AG08396 (cell line): ENCODE measurements at places on chromosomes 5 and 9.
A peak's percentile ranks its signal among the peaks of the same experiment; 100 is the strongest.

- DNase-seq: no peak
Observed at GRCh38 chr5:134129411-134130238, 15.1 kb downstream of the TCF7 start.

DNA sequence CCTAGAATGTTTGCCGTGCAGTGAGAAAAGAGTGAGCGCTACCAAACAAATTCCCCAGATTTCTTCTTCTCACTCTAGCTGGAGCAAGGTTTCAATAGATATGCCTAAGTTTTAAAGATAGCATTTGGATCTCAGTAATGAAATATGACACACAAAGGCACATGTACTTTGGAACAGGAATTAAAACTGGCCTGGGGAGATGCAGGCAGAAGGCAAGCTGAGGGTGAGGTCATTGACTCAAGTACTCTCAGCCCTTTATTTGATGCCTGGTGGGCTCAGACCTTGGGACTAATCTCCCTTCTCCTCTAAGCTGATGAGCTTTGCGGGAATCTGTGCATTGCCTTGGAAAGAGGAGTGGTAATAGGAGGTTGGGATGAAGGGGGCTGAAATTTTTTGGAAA is 323.3 kb upstream of the SLC30A5 start:
- DNase-seq: no peak

DNA sequence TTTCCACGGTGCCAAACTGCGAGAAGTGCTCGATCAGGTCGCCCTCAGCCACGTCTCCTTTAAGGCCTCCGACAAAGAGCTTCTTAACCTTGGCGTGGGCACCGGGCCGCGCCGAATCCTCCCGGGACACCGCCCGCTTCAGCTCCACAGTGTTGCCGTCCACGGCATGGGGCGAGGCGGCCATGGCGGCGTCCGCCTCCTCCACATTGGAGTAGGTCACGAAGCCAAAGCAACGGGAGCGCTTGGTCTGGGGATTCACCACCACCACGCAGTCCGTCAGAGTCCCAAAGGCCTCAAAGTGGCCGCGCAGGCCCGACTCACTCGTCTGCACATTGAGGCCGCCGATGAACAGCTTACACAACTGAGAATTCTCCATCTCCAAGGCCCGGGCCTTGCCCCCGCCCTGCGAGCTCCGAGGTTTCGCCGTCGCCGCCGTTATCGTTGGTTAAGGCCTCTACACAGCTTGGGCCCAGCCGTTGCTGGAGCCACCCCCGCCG is 424 bp downstream of the HNRNPA0 start:
- DNase-seq: no peak

- no peak for DNase-seq
Observed at GRCh38 chr5:180138214-180138975, 66.8 kb upstream of the RNF130 start.

- DNase-seq: peak; percentile 22
Observed at GRCh38 chr9:14251154-14252071, 62.5 kb downstream of the NFIB start.

DNA sequence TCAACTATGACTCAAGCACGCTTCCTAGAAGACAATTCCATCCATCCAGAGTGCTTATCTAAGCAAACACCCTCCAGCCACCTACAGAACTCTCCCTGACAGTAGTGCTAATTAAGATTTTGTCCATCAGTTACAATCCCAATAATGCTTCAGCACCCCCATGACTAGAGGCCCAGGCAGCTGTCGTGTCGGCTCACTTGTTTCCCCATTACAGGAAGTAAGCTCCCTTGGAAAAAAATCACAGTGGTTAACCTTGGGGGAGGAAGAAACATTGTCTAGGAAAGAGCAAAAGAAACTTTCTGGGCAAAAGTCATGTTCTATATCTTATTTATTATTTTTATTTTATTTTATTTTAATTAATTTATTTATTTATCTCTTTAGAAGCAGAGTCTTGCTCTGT is 108.8 kb upstream of the LPAR1 start:
- no peak for DNase-seq

DNA sequence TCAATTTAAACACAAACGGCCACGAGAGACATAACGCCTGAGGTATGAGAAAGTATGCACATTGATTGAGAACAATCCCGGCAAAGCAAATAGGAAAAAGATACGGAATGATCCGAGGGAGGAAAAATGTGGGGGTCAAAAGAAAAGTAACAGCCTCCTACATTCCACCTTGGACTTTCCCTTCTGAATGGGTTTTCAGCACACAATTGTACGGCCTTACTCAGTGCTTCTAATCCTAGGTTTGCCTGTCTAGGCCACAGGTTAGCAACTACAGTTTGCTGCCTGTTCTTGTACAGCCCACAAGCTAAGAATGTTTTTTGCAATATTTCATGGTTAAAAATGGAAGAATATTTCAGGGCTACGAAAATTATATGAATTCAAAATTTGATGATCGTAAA is 46.2 kb upstream of the RNF20 start:
- no peak for DNase-seq

DNA sequence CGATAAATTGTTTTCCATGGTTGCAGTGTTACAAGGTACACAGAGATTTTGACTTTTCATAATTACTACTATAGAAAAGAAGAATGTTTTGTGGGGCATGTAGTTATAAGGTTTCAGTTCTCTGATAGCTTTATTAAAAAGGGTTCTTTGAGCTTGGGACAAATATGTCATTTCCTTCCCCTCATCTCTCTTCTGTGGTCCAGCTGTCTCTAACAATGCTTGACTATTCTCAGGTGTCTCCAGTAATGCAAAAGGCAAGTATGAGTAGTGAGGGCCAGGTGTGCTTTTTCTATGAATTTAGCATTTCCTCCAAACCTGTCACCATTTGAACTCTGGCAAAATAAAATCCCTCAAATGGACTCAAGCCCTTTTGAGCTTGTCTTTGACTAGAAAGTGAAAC is 84.3 kb downstream of the SLF1 start:
- no peak for DNase-seq

DNA sequence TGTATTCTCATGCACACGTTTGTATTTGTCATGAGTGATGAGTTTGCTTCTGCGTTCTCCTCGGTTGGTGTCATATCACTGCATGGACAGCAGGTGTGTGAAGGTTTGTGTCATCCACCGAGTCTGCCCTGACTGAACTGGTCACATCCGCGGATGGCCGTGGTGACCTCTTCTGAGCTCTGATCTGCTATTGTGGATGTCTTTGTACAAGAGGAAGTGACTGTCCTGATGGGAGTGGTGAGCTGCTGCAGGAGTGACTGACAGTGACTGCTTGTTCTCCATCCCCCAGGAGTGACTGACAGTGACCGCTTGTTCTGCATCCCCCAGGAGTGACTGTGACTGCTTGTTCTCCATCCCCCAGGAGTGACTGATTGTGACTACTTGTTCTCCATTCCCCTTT is 69.9 kb downstream of the EHMT1 start:
- no peak for DNase-seq

DNA sequence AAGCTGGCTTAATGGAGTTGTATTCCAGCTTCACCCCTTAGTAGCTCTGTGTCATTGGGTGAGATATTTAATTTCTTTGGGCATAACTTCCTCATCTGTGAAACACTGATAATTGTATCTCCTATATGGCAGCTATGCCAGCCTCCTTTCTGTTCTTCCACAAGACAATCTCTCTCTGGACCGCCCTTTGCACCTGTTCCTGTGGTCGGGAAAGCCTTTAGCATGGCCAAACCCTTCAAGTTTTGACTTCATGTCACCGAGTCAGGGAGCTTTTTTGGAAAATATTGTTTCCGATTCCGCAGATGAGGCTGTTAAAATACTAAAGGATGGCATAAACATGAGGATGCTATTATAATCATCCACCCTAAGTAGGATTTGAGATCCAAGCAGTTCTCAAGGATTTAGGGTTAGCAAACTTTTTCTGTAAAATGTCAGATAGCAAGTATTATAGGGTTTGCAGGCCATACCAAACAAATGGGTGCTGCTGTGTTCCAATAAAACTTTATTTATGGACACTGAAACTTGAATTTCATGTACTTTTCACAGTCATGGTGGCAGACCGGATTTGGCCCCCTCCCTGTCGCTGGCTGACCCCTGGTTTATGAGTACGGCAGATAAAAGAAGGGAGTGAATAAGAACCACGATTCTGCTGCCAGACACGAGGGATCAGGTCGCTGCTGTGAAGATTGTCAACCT is 695 bp upstream of the NDFIP1 start:
- no peak for DNase-seq

DNA sequence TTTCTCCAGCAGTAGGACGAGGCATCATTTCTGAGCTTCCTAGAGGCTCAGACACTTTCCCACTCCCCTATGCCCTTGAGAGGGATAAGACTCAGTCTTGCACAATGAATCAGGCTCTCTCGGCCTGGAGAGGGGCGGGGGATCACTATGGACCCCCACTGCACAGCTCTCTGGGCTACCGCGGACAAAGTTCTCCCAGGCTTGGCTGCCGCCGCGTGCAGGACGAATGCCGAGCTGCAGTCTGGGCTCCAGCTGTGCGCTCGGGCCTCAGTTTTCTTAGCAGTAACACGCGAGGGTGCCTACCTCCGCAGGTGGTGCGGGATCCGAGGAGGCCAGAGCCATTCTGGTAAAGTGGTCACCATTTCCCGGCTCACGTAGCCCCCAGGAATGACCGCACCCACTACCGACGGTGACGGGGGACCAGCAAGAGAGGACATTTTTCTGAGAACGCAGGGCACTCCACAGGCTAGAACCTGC is 3.4 kb upstream of the MYORG start:
- no peak for DNase-seq

GRCh38 chr5:1864896-1865440 is 17.8 kb downstream of the IRX4 start:
- DNase-seq: no peak

GRCh38 chr9:110583237-110583636 is 3.7 kb upstream of the SVEP1 start:
- peak; percentile 47 for DNase-seq

DNA sequence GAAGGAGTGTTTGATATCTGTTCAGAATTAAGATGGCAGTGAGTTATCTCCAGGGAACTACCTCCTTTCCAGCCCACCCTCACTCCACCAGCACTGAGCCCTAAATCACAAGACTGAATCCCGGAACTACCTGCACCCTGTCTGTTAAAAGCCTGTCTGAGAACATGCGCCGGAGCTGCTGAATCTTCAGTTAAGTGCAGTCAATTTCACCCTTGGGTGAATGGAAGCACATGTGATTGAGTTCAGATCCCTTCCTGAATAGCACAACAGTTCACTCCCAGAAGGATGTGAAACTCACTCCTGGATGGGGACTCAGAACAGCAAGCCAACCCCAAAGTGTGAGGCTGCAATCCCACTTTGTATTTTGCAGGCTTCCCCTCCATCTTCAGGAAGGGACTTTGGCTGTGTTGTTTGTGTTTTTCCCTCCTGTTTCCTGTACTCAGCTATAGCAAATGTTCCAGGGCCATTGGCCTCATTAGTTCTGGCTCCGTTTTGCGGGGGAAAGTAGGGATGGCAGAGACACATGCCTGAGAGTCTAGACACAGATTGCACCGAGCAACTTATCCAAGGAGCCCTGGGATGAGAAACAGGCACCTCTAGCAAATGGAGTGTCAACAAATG is 43.4 kb downstream of the DPYSL3 start:
- no peak for DNase-seq

GRCh38 chr5:116736671-116737070 is 162.0 kb upstream of the SEMA6A start:
- DNase-seq: no peak

DNA sequence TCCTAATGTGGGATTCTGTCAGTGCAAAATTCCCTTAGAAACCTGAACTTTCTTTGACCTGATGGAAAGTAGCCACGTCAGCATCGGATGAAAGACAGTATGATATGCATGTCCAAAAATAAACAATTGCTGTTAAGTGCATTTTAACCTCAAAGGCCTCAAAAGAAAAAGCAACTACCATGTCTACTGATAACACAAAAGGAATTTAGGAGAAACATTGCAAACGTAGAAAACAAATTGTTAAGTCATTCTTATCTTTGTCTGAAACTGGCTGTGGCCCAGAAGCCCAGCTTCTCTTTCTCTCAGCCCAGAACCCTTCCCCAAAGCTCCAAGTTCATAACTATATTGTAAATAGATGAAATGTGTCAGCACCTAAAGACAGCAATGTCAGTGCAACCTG is 11.1 kb upstream of the LHFPL2 start:
- DNase-seq: no peak

GRCh38 chr5:28281351-28281750 is 1243.0 kb upstream of the CDH9 start:
- DNase-seq: no peak

GRCh38 chr5:129096382-129096991 is 1.9 kb downstream of the ISOC1 start:
- DNase-seq: no peak

GRCh38 chr5:83931969-83932368 is 211.3 kb upstream of the HAPLN1 start:
- DNase-seq: no peak

DNA sequence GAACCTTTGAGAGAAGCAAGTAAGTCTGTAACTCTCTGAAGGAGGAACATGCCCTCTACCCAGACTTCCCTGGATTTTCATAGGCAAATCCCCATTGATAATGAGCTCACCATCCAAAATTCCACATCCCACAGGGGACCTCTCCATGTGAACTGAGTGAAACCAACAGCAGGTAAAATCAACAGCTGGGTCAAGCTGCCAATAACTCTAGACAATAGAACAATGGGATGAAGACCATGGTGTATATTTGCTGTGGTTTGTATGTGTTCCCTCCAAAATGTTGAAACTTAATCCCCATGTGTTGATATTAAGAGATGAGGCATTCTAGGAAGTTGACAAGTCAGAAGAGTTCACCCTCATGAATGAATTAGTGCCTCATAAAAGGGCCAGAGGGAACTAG is 110.2 kb upstream of the MYO10 start:
- DNase-seq: no peak

GRCh38 chr9:78462611-78463010 is 165.7 kb downstream of the PSAT1 start:
- peak; percentile 21 for DNase-seq

- no peak for DNase-seq
Observed at GRCh38 chr9:107707915-107708441, 218.4 kb upstream of the KLF4 start.

DNA sequence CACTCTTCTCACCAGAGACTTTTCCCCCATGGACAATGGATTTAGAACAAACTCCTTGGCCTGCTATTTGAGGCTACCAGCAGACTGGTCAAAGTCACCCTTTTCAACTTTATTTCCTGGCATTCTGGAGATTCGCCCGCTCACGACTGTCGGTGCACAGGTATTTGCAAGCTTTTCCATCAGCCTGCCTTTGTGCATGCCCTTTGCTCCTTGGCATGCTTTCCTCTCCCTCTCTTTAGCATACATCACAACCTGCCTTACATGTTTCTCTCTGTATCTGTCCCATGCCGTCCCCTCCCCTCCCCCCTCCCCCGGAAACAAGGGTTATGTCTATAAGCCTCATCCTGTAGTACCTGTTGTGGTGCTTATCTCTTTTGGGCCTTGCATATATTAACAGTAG is 257.1 kb downstream of the AOPEP start:
- DNase-seq: no peak

GRCh38 chr9:72895122-72895521 is 57.7 kb downstream of the ALDH1A1 start:
- no peak for DNase-seq
